ENCODE measurements at places on chromosomes 6 and 20. TPM values are rescaled to one million over a fixed set of nuclear protein-coding genes. Genes with fewer than 3 reads are reported as not detected.

DNA sequence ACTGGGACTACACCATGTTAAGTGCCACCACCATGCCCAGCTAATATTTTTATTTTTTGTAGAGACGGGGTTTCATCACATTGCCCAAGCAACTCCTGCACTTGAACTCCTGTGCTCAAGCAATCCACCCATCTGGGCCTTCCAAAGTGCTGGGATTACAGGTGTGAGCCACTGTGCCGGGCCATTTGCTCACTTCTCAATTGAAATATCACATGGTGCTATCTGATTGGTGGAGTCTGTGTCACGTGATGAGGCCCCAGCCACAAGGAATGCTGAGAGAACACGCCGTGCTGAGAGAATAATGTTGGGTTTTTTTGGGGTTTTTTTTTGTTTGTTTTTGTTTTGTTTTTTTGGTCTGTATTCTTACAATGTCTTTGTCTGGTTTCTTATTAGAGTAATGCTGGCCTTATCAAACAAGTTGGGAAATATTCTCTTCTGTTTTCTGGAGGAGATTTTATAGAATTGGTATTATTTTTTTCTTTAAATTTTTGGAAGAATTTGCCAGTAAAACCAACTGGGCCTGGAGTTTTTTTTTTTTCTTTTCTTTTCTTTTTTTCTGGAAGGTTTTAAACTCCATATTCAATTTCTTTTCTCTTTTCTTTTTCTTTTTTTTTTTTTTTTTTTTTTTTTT, 183.2 kb upstream of the KCNG1 start:
- DNase-seq: no peak

- no peak for DNase-seq
Observed at GRCh38 chr6:37110500-37111461, 59.2 kb upstream of the PIM1 start.

The DACT2 gene
- polyA plus RNA-seq: 3.7 TPM

The GLP1R gene
- not detected for polyA plus RNA-seq

The IL20RA gene
- polyA plus RNA-seq: 6.6 TPM
